ENCODE measurements at places on chromosomes 3 and 15.

DNA sequence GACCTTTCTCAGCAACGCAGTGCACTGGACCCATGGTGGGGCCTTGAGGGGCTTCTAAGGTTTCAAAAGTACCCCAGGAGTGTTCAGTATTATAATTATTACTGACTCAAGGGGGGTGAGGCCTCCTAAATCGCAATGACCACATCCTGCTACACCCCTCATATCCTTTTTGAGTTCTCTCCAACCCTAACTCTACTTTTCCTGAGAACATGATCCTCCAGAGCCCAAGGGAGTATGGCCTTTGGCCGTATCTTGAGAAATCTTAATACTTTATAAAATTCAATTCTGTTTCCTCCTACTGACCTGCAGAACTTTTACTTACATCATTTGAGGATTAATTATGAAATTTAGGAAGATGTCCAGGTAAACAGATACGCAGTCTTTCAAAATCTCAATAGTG, 30.4 kb upstream of the RARRES1 start:
- peak; percentile 69 for DNase-seq

- DNase-seq: no peak
Measured at GRCh38 chr3:69540706-69541581, 155.1 kb upstream of the FRMD4B start.

DNA sequence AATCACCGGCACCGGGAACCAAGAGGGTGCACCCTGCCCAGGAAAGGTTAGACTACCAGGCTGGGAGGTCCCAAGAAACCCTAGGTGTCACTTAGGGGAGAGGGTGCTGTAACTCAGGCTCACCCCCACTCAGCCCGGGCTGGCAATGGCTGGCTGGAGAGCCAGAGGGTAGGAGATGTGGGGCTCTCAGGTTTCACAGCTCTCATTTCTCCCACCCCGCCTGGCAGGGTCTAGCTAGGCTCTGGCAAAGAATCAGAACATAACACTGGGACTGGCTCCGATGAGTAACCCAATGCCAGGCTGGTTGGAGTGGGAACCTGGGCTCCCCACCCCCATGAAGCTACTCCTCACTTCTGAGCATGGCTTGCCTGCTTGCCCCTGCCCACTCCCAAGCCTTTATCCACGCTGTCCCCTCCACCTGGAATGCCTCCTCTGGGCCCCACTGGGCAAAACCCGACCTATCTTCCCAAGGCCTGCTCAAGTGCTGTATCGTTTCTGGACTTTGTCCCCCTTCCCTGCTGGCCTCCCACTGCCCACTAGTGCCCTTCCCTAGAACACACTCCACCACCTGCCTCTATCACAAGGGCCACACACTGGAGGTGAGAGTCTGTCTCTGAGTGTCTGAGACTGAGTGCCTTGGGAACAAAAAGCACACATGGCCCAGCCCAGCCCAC, 2.0 kb downstream of the CIB2 start:
- peak; percentile 54 for DNase-seq

- no peak for DNase-seq
Measured at GRCh38 chr15:101451846-101452245, 37.7 kb downstream of the PCSK6 start.

GRCh38 chr3:69390771-69391170, 4.9 kb upstream of the FRMD4B start:
- no peak for DNase-seq

DNA sequence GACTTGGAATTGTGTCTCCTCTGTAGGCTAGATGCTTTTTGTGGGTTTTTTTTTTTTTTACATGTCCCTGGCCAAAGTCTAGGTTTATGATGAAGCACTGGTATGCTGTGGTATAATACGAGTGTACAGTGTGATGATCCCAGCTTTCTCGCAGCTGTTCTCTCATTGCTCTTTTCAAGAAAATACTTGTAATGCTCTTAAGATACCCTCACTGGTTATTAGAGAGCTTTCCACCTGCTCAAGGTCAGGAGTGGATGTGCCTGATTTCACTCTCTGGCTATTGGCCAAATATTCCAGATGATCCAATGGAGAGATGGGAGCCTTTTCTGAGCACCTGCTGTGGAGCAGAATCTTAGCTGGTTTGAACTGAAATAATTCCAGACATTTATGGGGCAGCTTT, 215.1 kb downstream of the MYRIP start:
- no peak for DNase-seq

GRCh38 chr3:14959359-14959943, 12.1 kb downstream of the NR2C2 start:
- DNase-seq: peak; percentile 21

- no peak for DNase-seq
Measured at GRCh38 chr3:57682284-57682683, 10.6 kb downstream of the DENND6A start.

GRCh38 chr15:90039996-90040395, 38.9 kb downstream of the ZNF710 start:
- no peak for DNase-seq

DNA sequence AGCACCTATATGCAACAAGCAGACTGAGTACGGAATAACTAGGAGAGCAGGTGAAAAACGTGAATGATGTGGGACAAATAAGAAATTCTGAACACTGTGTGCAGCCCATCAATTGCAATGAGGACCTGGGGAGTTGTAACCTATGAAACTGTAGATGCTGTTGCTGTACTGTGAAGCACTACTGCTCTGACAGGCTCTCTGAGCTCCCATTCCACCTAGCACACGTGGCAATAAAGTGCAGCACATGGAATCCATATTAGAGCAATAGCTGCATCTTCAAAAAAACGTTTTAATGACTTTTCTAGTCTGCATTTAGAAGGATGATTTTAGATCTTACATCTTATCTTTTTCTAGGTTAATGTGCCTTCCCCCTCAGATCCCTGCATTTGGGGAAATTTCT, 748.7 kb upstream of the GOLIM4 start:
- DNase-seq: no peak

GRCh38 chr3:13158871-13159270, 85.6 kb upstream of the IQSEC1 start:
- DNase-seq: no peak

GRCh38 chr15:71638876-71639275, 171.5 kb upstream of the NR2E3 start:
- no peak for DNase-seq

DNA sequence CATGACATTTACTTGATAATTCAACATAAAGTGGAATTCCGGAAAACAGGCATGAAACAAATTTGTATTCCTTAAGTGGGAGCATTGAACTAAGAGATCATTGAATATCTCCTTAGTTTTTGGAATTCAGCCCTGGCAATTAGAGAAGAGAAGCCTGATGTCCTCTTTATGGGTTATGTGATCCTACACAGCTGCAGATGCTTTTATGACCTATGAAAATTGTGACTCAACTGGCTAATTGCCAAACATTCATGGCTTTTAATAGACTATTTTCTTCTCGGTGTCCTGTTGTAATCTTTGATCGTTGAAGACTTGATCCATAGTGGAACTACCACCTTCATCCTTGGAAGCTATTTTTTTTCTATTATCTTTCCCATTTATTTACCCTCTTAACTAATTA, 46.1 kb downstream of the AGBL1 start:
- peak; percentile 74 for DNase-seq

DNA sequence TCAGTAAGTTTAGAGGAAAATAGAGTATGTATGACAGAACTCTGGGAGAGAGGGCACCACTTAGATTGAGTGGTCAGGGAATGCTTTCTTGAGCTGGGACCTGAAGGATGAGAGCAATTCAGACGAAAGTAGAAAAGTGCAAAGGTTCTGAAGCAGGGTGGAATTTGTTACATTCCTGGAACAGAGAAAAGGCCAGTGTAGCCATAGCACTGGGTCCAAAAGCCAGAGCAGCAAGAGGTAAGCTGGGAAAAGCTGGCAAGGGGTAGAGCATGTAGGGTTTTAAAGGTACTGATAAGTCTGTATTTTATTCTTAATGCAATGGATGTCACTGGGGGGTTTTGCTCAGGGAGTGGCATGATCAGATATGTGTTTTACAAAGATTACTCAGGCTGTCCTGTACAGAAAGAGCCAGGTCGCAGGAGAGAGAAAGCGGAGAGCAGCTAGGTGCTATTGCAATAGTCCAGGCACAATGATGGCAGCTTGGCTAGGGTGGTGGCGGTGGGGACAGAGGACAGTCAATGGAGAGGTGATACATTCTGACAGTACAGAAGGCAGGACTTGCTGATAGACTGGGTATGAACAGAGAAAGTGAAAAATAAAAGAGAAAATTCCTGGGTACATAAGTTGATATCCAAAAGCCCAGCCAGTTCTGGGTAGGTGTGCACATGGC, 17.0 kb downstream of the FSTL1 start:
- DNase-seq: no peak

GRCh38 chr3:198070871-198071270, 110.9 kb downstream of the LMLN start:
- no peak for DNase-seq

GRCh38 chr3:25046911-25047771, 380.9 kb upstream of the RARB start:
- DNase-seq: no peak

DNA sequence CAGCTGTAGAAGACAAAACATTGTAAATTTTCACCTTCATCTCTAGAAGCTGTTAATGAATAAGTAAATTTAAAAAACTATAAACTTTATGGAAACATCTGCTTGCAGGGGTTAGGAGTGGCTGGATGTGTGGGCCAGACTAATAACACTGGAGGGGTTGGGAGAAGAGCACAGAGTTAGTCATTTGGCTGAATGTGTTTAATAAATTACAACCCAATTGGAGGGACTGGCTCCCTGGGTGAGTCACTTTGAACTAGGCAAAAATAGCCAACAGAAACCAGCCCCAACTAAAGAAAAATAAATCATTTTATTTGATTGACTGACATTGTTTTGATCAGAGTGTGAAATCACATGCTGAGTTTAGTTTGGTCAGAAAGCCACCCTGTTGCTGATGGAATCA, 21.8 kb downstream of the DGKG start:
- no peak for DNase-seq

DNA sequence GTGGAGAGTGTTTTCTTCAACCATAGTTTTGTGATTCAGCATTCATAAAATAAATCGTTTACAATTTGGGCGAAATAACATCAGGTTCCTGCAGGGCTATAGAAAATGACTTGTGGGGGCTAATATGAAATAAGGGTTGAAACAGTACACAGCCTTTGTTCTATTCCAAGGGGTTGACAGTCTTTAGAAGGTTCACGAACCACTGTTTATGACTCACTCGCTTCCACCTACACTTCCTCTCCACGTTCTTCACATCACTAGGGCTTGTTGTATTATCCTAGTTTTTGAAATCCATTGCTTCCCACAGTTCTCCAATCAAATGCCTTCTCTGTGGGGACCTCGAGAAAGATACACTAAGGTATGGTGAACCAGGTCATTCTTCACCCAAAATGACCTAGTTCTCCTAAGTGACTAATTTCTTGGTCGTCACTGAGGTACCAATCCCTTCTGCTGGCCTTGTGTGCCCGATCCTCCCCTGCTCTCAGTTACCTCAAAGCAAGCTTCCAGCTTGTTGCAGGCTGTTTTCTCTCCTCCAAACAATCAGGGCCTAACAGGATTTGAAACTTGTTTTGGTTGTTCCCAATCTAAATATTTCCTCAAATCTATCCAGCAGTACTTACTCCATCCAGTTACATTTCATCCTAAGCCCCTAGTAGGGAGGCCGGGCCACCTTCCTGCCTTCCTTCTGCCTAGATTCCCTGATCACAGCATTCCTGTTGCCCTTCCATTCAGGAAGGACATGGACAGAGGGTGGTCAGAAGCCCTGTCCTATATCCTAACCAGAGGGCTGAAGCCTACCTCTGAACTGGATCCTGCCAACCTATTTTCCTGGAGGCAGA, 23.1 kb upstream of the TBL1XR1 start:
- no peak for DNase-seq
